Lung microvascular endothelial cell (primary cell): ENCODE measurements at places on chromosomes 1 and 21. TPM values are rescaled to one million over a fixed set of nuclear protein-coding genes. Genes with fewer than 3 reads are reported as not detected.

- DNase-seq, result no peak
Measured at GRCh38 chr1:229063154-229063773, 207.6 kb upstream of the RAB4A start.

DNA sequence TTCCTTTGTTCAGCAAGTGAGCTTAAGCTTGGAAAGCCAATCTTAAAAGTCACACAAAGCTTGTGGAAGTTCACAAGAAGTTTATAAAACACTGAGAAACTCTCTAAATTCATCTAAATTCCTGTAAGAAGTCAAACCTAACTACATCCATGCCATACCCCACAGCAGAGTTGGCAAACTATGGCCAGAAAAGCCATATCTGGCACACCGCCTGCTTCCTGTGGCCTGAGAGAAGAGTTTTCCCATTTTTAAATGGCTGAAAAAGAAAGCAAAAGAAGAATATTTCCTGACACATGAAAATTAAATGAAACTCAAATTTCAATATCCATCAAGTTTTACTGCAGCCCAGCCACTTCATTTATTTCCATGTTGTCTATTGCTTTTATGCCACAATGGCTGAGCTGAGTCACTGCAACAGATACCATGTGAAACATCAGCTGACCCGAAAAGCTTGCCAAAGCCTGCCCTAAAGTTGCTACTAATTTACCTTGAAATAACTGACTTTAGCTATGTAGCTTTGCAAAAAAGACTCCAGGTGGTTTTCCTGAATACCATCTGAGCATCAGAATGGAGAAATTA, 237.1 kb downstream of the SLC45A1 start:
- DNase-seq, result peak; percentile 48

- DNase-seq, result no peak
Measured at GRCh38 chr1:211068976-211069375, 65.0 kb downstream of the KCNH1 start.

ABCG1 gene
- 76.9 and 156 TPM in 2 replicates for total RNA-seq

GRCh38 chr1:43610339-43610738, 39.6 kb upstream of the KDM4A start:
- DNase-seq, result no peak

KRTAP24-1 gene
- total RNA-seq, result not detected in 2 replicates

GRCh38 chr1:50474859-50475809, 51.9 kb upstream of the DMRTA2 start:
- DNase-seq, result peak; percentile 36

CDK18 gene
- total RNA-seq, result 0.20 and 0.44 TPM in 2 replicates

DNA sequence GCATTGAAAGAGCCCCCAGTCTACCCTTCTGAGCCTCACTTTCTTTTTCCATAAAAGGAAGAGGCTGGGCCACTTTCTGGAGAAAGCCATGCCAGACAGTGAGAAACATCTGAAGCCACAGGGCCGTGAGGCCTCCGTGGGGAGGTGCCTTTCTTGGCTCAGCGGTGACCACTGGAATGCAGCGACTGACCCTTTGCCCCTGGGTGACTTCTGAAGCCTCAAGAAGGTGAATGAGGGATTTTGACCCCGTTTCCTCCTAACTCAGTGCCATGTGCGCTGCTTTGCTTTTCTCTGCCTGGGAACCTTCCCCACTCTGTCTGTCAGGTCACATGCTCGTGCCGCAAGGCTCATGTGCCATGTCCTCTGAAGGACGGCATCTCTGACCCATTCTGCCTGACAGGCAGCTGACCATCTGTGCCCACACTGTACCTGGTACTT, 44.7 kb upstream of the A3GALT2 start:
- DNase-seq, result no peak

DNA sequence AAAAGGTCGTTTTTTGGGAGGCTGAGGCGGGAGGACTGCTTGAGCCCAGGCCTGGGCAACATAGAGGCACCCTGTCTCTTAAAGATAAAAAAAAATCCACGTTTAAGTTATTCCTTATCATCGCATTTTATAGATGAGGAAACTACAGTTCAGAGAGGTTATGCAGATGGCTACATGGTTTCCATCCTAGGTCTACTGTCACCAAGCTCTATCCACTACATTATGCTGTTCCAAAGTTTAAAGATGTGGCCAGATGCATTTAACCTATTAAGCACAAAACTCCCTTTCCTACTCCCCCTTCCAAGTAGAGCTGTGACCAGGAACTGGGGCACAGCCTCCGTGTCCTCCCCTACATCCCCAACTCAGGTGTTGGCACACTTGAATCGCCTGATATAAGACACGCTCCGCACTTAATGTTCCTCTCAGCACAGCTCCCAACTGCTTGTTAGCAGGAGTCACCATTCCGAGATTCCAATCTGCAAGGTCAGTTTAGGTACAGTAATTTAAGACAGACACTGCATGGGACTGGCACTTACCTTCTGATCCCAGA, 1.3 kb downstream of the TAF5L start:
- DNase-seq, result no peak

GRCh38 chr1:232300466-232300865, 329.5 kb downstream of the SIPA1L2 start:
- DNase-seq, result no peak

GSTM3 gene
- total RNA-seq, result 36.3 and 42.9 TPM in 2 replicates

DNA sequence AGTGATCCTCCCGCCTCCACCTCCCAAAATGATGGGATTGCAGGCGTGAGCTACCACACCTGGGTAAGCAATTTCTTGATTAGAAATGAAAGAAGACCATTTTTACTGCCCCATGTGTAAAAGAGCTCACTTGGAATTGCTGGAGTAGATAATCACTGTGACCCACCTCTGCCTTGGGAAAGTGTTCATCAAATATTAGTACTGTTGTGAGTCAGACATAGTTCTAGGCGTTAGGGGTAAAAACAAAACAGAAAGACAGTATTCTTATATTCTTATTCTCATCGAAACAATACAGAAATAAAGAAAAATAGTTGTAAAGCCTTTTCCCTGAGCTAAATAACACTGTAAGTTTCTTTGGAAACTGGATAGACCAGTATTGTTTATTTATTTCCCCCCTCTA, 36.2 kb downstream of the CELF3 start:
- DNase-seq, result peak; percentile 43

DNA sequence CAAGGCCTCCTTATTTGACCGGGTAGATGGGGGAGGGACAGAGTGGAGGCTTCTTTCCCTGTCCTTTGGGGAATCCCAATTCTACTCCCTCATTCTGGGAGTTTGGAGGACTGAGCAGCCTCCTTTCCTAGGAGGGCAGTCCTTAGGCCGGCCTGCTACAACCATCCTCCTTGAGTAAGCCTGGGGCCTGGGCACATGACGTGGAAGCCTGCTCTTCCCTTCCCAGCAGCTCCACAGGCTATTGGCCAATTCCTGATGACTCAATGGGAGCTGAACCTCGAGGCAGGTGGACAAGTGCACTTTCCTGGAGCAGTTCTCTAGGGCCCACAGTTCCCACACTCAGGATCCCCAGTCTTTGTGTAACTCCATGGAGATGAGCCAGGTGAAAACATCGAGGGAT, 3.1 kb downstream of the KCNA10 start:
- no peak for DNase-seq

DNA sequence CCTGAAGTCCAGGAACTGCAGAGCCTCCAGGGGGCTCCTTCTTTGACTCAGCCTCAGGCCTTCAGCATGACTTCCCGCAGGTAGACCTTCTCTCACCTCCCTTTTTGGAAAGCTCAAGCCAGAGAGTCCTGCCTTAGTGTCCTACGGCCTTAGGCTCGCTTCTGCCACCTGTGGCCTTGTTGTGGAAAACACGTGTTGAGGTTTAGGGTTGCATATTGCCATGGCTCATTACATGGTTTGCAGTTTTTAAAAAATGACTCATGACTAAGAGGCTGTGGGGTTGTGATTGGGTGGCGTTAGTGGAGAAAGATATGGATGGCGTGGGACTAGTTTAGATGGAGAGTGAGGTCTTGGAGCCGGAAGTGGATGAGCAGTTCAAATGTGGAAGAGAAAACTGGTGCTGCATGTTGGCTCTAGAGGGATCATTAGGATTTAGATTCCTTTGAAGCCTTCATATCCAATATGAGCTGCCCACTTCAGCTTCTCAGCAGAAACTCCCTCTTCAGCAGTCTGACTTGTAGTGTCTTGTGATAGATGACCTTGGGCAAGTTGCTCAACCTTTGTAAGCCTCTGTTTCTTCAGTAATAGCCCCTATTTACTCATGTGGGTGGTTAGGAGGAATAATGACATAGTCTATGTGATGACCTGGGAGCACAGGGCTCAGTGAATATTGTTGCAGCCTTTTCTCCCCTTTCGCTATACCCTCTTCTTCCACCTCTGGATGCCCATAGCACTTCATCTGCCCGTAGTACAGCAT, 6.5 kb upstream of the FGGY start:
- peak; percentile 61 for DNase-seq

FALEC gene
- total RNA-seq, result not detected in 2 replicates

- DNase-seq, result no peak
Measured at GRCh38 chr1:193458628-193459027, 272.2 kb upstream of the B3GALT2 start.

DNA sequence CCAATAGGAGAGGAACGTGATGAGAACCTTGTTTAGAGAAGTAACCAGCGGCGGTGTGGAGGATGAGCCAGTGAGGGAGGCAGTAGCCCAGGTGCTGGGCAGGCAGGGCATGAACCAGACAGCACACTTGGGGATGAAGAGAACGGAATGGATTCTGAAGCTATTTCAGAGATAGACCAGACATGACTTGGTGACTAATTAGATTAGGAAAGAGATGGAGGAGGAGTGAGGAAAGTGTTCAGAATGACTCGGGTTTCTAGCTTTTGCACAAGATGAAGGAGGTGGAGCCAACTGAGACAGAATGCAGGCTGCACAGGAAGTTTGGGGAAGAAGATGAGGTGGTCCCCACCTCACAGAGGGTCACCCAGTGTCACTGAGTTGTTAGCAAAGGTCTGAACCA, 5.1 kb downstream of the PEF1 start:
- DNase-seq, result peak; percentile 35

DNA sequence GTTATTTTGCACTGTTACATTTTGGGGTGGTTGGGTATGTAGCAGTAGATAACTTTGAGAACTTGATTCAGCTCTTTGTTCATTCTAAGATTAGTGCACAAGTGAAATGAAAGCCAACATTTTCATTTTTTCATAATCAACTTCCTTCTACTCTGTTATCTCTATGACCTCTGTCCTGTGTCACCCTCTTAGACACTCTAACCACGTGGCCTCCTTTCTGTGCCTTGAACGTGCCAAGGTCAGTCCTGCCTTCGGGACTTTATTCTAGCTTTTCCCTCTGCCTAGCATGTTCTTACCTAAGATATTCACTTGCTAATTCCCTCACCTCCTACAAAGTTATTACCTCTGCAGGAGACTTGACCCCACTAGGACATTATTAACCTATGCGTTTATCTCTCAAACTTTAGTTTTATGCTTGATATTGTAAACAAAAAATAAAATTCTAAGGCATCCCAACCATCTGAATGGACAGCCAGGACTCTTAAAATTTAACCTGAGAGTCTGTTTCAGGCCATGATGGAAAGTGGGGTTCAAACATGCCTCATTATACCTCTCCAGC, 19.2 kb upstream of the EDEM3 start:
- DNase-seq, result no peak

DNA sequence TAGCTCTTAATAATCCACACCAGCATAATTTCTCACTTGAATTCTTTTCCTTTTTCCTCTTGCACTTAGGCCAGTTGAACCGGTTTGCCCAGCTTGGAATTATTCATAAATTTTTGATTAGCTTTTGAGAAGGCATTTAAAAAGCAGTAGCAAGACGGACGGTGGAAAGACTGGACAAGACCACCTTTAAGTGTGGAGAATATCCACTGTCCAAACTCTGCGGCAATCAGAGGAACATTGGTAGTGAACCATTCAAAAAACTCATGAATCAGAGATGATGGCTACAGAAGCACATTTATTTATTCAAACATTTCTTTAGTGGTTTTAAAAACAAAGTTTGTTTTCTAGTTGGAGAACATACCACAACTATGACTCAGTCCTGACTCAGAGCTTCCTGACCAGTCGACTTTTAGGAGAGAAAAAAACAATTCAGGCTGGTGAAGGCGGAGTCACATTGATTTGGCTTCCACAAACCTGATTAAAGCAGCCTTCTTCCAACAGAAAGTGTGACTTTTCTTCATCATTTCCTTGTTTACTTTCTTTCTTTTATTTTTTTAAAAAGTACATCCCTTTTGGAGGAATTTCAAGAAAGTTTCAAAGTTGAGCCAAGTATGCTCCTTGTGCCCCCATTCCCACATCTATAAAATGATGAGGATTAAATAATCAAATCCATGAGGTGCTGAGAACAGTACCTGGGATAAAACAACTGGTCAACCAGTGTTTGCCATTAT, 128.8 kb downstream of the ADSS2 start:
- DNase-seq, result peak; percentile 98

HDGF gene
- total RNA-seq, result 88.5 and 94.4 TPM in 2 replicates

DNA sequence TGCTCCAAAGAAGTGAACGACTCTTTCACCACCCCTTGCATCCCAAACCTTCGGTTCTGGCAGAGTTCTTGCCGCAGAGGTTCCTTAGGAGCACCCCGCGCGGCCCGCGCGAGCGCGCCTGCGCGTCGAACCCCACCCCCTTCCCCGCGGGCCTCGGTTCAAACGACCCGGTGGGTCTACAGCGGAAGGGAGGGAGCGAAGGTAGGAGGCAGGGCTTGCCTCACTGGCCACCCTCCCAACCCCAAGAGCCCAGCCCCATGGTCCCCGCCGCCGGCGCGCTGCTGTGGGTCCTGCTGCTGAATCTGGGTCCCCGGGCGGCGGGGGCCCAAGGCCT, at the start of gene C1orf56:
Gene C1orf56 (plus strand): TSS at position 161 of the 334 bp plus-strand sequence. CDS start 97 bp downstream, at position 258.
- peak; percentile 52 for DNase-seq

NTMT2 gene
- total RNA-seq, result not detected in 2 replicates

- no peak for DNase-seq
Measured at GRCh38 chr1:208866386-208866955, 622.3 kb upstream of the PLXNA2 start.

HEYL gene
- total RNA-seq, result under 0.01 TPM in 1 of 2 replicates, not detected in the other

DNA sequence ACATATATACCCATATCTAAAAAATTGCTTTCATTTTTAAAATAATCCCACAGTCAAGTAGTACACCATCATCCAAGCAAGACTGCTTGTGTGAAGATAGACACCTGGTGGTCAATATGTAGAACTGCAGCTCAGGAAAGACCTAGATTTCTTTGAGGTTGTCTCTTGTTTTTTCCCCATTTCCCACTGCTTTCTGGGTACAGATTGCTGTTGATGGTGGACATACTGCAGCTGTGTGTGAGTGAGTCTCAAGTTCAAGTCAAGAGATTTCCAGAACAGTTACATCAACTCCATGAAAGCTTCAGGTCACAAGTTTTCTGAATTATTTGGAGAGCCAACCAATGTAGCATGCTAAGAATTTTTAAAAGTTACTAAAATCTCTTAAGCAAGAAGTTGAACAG, 306.4 kb downstream of the DUSP10 start:
- peak; percentile 80 for DNase-seq

LCE3E gene
- total RNA-seq, result not detected in 2 replicates

DNA sequence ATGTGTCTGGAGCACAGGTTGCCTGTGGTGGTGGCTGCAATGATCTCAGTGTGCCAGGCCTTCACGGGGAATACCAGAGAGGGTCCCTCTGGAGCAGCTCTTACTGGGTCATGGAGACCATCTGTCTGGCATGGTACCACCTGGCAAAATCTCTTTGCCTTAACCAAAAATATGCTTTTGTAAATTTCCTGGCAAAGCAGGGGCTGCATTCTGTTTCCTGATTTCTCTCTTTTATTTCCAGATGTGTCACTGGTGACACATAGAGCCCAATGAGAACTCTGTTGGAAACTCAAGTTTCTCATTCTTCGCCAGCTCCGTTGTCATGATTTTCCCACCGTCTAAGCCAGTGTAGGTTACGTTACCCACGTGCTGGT, 136.5 kb downstream of the FGGY start:
- peak; percentile 47 for DNase-seq

- DNase-seq, result no peak
Measured at GRCh38 chr21:35002879-35003722, 46.0 kb downstream of the RUNX1 start.

OR2L2 gene
- total RNA-seq, result under 0.01 TPM in 1 of 2 replicates, not detected in the other
